CD4-positive, alpha-beta memory T cell (primary cell): ENCODE measurements at places on chromosomes 6 and 20. TPM values are rescaled to one million over a fixed set of nuclear protein-coding genes. Genes with fewer than 3 reads are reported as not detected.

DNA sequence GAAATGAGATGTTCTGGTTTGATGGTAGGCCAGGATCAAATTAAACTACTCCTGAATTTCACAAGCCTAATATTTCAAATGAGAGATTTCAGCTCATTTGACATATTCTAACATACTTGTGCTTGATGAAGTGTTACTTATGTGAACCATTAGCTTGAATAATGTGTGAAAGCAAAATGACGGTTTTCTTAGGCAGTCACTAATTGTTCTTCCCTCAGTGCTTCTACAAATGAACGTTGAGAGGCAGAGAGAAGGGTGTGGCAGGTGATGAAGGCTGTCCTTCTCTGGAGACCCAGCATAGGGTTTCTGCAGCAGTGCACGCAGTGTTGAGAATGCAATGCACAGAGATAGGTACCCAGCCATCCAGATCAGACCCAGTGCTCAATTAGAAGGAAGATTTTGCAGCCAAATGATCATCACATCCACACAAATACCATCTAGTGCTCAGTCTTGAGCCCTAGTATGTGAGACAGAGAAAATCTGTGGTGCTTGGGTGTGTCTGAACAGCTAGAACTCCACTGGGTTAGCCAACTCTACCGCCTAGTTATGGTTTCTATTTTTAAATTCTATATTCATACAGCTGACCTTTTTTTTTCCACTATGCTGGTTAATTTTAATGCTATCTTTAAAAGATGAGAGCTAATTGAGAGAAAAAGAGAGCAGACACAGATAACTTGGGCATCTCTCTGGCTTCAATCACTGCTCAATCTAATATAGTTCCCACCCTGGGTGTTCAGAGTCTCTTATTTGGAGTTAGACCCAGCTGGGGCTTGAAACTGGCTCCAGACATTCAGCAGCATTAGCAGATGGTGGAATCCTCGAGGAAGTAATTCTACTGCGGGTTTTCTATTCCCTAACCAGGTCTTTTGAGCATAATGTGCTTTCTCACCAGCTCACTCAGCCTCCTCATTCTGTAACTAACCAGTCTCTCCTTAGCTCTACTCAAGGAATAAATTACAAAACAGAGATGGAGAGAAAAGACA lies 4.4 kb upstream of the MYLIP start:
- no peak for DNase-seq

DNA sequence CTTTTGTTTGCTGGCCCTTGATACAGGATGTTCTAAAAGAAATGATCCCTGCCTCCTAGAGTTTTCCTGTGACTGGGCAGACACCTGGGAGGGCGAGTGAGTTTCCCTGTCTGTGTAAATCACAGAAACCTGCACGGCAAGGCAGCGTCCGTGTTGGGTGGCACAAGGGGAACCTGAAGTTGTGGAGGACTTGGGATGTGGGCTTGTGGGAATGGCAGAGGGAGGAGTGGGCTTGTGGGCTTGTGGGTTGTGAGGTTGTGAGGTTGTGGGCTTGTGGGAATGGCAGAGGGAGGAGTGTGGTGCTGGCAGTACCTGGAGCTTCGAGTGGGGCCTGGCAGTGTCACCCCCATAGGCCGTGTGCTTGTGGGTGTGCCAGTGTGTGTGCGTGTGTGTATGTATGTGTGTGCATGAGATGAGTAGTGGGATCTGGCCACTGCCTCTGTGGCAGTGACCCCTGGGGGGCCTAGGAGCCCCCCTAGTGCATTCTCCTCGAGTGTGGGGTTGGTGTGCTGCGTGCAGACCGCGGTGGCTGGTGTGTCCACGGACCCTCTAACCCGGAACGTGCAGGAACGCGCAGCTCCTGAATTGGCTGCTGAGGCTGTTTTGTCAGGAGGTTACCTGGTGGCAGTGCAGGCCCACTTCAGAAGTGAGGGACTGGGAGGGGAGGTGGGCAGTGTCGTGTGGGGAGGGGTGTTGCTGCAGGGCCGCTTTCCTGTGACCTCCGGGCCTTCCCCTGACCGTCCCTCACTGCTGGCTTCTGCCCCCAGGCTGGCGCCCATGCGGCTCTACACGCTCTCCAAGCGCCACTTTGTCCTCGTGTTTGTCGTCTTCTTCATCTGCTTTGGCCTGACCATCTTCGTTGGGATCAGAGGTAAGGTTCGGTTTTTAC lies 13.0 kb downstream of the TMEM181 start:
- DNase-seq, result no peak

DNA sequence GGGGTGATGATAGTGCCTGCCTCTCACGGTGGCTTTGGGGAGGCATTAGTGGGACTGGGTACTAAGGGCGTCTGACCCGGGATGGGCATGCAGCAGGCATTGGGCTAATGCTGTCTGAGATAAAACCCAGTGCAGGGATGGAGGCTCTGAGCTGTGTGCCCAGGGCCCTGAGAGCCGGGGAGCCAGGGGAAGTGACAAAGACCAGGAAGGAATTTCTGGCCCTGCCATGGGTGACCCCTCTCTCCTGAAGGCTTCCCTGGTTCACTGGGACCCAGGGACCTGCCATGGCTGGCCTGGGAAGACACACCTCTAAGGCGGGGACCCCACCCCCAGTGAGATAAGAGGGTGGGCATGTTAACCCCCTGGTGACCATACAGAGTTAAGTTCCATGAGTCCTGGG lies 3.9 kb upstream of the GATA5 start:
- no peak for DNase-seq

DNA sequence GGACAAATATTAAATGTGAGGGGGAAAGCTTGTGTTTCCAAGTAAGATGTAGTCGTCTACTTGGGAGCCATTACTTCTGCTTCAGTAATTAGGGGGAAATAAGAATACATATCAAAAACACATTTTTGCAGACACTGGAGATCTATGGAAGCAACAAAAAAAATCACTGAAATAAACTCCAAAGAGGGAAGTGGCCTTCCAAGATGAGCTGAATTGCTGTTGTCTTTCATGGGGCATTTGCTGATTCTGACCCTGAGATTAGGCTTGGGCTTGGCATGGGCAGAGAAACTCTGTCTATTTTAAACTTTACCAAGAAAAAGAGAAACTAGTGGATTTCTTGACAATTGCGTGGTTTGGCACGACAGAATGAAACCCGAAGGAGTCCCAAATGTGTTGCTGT lies 120.1 kb downstream of the MAP3K5 start:
- no peak for DNase-seq

GRCh38 chr20:2849529-2849928 lies 9.0 kb downstream of the VPS16 start:
- DNase-seq, result no peak

DNA sequence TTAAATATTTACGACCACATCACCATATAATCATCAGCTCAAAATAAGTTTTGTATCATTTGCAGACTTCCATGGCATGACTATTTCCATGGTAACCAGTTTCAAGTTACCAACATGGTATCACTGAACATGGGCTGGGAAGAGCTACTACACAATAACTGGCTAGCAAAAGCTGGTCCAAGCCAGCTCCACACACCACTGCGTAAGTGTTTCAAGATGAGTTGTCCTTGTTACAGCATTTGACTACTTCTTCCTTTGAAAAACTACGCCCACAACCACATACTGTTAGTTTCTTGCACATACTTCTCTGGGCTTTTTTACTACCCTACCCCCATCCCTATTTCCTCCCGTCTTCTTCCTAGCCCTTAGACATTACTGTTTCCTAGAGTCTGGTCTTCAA lies 8.5 kb downstream of the CD164 start:
- no peak for DNase-seq

GRCh38 chr6:111013144-111013915 lies 31.5 kb downstream of the RPF2 start:
- DNase-seq, result no peak

GRCh38 chr20:309306-309840 lies 12.0 kb downstream of the ZCCHC3 start:
- DNase-seq, result no peak

GRCh38 chr6:106160189-106160588 lies 74.1 kb downstream of the PRDM1 start:
- no peak for DNase-seq

The MYCT1 gene
- not detected for total RNA-seq

The GJE1 gene
- not detected for total RNA-seq

The HAO1 gene
- total RNA-seq, result not detected

The FAM209A gene
- total RNA-seq, result 4.2 TPM
